ENCODE measurements at places on chromosomes 2 and 18. TPM values are rescaled to one million over a fixed set of nuclear protein-coding genes. Genes with fewer than 3 reads are reported as not detected.

The HOXD8 gene
- total RNA-seq: not detected

The TUBB6 gene
- total RNA-seq: 10.9 TPM

The UPP2 gene
- not detected for total RNA-seq

The HES6 gene
- 4.8 TPM for total RNA-seq

The POMC gene
- total RNA-seq: 2.1 TPM

The ACYP2 gene
- 9.0 TPM for total RNA-seq

GRCh38 chr2:216001216-216002100, 11.9 kb downstream of the MREG start:
- H3K27ac ChIP-seq: no peak overlapping the region
- no peak for DNase-seq
- peaks cover 41% of the 10 kb centered on the region for H3K4me1 ChIP-seq
- H3K36me3 ChIP-seq: peaks cover 7% of the 10 kb centered on the region
- no peaks in the 10 kb centered on the region for H3K27me3 ChIP-seq
- H3K4me3 ChIP-seq: no peak overlapping the region

DNA sequence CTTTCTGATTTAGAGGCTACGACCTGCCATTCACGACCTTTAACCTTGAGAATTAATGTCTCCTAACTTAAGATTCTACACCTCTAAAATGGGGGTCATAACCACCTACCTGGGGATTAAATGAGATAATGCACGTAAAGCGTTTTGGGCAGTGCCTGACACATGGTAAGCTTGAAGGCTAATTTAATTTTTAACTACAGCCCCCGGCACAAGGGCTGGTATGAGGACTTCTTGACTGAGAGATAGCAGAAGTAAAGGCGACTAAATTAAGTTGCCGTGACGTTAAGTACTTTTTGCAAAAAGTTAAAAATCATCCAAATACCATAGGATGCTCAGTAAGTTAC, 549 bp downstream of the MRPL35 start:
- H3K4me3 ChIP-seq: peak overlapping the region; percentile 91
- no peaks in the 10 kb centered on the region for H3K27me3 ChIP-seq
- no peak for DNase-seq
- peaks cover 10% of the 10 kb centered on the region for H3K36me3 ChIP-seq

- H3K27ac ChIP-seq: no peak overlapping the region
- no peaks in the 10 kb centered on the region for H3K27me3 ChIP-seq
- DNase-seq: no peak
Measured at GRCh38 chr18:14086458-14087231, 45.6 kb downstream of the ZNF519 start.

DNA sequence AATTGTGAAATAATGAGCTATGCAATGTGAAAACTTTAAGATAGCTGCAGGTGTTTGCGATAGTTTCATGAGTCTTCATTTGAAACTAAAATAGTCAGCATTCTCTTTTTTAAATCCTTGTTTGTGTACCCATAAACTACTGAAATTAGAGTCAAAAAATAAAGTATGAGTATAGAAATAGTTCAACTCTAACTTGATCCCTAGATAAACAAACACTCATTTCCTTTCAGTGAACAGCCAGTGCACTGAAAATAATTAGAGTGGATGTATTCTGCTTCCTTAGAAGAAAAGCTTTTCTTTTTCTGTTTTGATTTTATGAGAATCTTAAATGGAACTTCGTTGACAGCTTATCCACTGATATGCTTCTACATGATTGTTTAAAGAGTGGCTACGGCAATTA, 1033.4 kb downstream of the SOCS6 start:
- no peaks in the 10 kb centered on the region for H3K4me1 ChIP-seq
- no peak overlapping the region for H3K27ac ChIP-seq
- no peak overlapping the region for H3K4me3 ChIP-seq
- DNase-seq: no peak
- H3K36me3 ChIP-seq: no peaks in the 10 kb centered on the region

DNA sequence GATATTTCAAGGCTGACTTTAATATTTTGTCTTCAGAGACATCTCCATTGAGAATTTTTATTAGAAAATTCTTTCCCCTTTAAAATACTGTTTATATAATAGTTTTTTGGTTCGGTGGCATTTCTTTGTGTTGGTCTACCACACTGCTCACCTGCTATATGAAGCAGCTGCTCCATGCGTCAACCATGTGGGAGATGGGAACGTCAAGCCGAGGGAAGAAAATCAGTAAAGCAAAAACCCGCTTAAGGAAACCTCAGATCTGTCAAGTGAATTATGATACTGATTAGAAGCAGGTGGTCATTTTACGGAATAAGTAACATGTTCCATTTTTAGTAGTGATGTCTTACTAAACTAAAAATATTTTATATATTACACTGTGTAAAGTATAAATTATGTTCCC, 5.6 kb upstream of the TMEM17 start:
- no peak overlapping the region for H3K27ac ChIP-seq
- H3K27me3 ChIP-seq: peaks cover 18% of the 10 kb centered on the region
- no peaks in the 10 kb centered on the region for H3K4me1 ChIP-seq

DNA sequence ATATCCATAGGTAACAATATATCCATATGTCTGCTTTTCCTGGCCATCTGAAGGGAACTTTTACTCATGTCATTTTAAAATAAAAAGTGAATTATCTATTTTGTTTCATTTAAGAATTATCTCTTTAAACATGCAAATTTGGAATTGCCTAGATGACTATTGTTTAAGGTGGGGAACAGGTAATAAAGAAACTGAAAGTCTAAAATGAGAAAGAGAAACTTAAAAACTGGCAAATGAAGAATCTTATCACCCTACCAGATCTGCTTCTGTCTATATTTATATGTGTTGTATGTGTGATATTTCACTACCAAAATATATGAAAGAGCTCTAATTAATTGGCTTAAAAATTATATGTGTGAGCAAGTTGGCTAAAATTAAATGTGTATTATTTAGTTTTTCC, 243.2 kb upstream of the KCNH7 start:
- H3K36me3 ChIP-seq: no peaks in the 10 kb centered on the region
- no peak overlapping the region for H3K27ac ChIP-seq
- H3K27me3 ChIP-seq: no peaks in the 10 kb centered on the region
- H3K4me3 ChIP-seq: no peak overlapping the region

GRCh38 chr2:28429636-28430376, 37.1 kb downstream of the FOSL2 start:
- no peak for DNase-seq
- peaks cover 16% of the 10 kb centered on the region for H3K36me3 ChIP-seq
- H3K4me1 ChIP-seq: peaks cover 81% of the 10 kb centered on the region
- peaks cover 2% of the 10 kb centered on the region for H3K27me3 ChIP-seq
- H3K4me3 ChIP-seq: peak overlapping the region; percentile 44

GRCh38 chr18:69267895-69268294, 132.8 kb upstream of the DOK6 start:
- no peaks in the 10 kb centered on the region for H3K27me3 ChIP-seq
- no peak overlapping the region for H3K27ac ChIP-seq
- no peak overlapping the region for H3K4me3 ChIP-seq
- DNase-seq: no peak

All from activated CD8-positive, alpha-beta T cell treated with anti-CD3 and anti-CD28 coated beads, Interleukin-2, amount 10 ng/mL, durations not matched to agents 7 days and 5 days (primary cell).